Activated naive CD8-positive, alpha-beta T cell treated with anti-CD3 and anti-CD28 coated beads for 36 hours (primary cell): ENCODE measurements at places on chromosomes 7 and 10.

DNA sequence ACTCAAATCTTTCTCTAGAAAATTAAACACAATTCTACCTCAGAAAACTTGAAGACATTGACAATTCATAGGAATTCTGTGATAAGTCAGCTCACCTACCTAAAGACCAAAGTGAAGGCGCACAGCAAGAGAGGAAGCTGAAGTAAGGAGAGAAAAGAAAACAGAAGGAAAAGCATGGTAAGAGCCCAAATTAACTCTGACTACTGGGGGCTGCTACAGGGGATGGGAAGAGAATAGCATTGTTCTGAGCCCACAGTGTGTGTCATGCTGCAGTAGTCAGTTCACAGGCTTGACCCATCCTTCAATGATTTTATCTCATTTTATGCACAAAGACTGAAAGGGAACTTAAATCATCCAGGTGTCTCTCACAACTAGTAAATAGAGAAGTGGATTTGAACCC, 111.3 kb downstream of the PTEN start:
- no peak for DNase-seq

DNA sequence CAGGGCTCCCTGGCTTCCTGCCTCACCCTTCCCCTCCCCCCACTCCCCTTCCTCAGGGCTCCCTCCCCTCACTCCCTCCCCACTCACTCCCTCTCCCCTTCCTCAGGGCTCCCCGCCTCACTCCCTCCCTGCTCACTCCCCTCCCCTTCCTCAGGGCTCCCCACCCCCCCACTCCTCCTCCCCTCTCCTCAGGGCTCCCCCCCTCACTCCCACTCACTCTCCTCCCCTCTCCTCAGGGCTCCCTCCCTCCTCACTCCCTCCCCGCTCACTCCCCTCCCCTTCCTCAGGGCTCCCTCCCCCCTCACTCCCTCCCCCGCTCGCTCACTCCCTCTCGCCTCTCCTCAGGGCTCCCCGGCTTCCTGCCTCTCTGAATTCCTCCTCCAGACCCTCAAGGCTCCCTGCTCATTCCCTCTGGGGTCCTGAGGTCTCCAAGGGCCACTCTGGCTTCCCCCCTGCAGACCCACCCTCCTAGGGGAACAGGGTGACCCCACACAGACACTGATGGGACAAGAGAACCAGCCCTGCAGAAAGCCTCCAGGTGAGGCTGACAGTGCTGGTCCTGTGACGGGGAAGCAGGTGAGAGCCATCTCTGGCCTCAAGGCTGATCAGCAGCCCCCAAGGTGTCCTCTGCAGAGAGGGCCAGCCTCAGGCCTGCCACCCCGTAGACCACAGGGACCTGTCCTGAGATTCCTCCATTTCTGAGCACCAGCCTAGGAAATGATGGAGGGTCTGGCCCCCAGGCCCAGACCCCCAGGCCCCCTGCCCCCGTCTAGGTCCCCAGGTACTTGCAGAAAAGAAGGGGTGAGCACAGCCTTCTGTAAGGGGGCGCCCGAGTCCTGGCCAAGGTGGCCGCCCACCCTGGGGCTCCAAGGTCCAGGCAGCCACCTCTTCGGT, 47.2 kb downstream of the PWWP2B start:
- no peak for DNase-seq

DNA sequence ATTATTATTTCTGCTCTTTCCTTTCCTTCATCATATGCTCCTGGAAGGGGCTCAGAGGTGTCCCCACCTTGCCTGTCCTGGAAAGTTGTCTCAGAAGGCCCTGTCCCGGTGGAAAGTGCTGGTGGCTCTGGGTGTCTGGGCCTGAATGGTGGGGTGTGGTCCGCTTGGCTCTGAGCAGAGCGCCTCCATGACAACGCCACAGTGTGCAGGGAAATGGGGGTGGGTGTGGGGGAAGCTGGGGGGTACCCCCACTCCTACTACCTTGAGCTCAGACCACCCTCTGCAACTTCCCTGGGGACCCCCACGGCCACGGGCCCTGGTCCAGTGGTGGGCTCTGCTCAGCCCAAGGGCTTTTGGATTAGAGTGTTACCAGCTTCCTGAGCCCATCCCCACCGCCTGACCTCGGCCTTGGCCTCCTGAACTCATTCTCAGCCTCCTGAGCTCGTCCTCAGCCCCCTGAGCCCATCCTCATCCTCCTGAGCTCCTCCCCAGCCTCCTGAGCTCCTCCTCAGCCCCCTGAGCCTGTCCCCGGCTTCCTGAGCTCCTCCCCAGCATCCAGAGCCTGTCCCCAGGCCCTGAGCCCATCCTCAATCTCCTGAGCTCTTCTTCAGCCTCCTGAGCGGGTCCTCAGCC, 106.4 kb upstream of the FAM20C start:
- DNase-seq = no peak

GRCh38 chr10:87961314-87961713, 97.9 kb downstream of the PTEN start:
- DNase-seq = no peak

DNA sequence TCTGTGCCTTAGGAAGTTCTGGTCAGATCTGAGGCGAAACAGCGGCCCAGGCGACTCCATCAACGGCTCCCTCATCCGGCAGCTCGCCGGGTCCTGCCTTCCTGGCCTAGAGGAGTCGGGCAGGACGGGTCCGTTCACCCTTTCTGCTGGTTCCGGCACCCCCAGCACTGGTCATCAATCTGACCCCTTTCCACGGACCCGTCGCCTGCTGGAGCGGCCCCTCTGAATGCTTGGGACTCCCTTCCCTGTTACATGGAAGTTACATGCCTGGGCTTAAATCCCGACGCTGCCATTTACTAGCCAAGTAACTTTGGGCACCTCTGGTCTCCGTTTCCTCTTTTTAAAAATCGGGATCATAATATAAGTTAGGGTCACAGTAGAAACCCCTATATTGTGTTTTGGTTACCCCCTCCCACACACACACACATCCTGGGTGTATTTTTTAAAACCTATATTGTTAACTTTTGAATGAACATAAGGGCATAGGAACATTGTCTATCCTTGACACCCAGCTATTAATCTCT, 607 bp upstream of the GGCT start:
- DNase-seq = no peak

GRCh38 chr7:51224811-51225595, 91.6 kb downstream of the COBL start:
- no peak for DNase-seq

DNA sequence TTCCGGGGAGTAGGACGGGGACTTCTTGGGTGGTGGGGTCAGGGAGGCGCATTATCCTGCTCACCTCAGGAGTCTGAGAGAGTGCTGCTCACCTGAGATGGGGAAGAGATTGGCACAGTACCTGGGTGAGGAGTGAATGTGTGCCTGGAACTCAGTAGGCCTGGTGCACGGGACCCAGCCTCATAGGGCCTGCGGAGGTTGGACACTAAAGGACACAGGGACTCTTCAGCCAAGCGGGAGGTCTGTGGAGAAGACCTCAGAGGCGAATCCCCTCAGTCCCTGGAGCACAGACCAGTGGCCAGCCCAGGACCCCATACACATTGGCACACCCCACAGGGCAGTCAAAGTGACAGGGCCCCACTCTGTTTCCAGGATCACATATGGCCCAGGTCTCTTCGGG, 73.2 kb downstream of the OAT start:
- DNase-seq = no peak

DNA sequence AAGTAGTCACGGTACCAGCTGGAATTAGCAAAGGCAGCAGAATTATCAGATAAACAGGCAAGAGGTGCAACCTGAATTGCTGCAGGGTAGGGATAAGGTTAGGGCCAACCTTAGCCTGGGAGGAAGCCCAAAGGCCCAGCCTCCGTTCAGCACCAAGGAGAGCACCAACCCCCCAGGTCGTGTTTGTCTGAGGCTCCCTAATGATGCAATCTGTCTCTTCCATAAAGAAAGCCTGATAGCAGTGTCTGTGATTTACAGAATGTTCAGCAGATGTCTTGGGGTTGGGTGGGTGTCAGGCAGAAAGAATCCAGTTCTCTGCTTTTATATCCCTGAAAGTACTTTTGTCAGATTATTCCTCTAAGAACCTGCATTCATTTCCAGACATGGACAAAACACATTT, 328.4 kb upstream of the AOAH start:
- no peak for DNase-seq

GRCh38 chr7:101968720-101969466, 151.5 kb downstream of the CUX1 start:
- no peak for DNase-seq

DNA sequence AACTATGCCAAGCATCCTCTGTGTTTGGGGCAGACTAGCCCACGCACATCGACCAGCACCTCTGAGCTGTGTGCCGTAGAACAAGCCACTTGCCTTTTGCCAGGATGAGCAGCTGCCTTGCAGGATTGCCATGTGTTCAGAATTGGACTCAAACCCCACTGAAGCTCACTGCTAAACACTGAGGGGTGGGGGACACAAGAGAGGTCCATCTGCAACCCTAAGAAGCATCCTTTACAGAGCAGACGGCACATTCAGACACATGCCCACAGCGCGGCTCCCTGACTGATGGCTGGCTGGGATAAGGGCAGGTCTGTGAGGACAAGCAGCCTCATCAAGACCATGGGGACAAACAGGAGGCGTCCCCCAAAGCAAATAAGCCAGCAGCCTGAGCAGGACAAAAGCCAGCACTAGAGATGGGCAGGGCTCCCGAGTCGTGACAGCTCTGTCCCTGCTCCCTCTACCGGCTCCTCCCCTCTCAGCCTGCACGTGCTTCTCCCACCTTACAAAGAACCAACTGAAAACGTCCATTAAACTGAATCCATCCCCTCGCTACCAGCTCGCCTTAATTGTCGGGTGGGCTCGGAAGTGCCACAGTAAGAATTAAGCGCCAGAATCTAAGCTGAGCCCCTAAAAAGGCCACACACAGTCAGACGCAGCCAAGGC, 114.2 kb downstream of the PRKAG2 start:
- no peak for DNase-seq

GRCh38 chr10:80273523-80274170, 15.8 kb downstream of the MAT1A start:
- no peak for DNase-seq

GRCh38 chr7:66894463-66895080, 26.5 kb upstream of the TMEM248 start:
- no peak for DNase-seq

- no peak for DNase-seq
These were observed 87.9 kb upstream of the GTF2I start for GRCh38 chr7:74569501-74570075.

DNA sequence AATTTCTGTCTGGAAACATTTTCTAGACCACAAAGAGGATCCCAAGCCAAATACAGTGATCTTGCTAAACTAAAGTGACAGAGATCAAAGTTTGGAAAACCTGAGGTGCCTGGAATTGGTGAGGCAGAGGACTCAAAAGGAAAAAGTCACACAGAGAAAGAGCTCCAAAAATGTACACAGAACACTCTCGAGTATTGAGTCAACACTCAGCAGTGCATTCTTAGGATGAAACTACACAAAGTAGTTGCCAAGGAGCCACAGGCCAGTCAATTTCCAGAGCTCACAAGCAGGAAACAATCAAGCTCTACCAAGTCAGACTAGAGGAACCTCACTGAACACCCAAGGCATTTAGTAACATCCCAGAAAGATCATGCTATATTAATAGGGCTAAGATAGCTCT, 61.3 kb downstream of the MICU1 start:
- peak; percentile 13 for DNase-seq

DNA sequence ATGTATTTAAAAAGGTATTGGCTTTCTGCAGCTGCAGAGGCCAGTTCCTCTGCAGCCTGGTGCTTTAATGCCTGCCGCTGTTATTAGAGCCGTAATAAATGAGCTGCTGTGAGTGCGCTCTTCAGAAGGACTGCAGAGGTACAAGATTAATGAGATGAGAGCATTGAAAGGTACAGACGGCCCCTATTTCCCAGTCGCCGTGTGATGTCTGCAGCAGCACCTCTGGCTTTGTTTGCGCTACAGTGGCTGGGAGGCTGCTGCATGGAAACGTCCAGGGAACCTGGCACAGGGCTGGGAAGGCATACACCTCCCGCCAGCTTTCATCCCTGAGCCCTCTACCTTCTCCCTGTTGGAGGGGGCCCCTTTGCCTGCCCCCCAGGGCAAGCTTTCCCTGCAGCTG, 383.8 kb upstream of the ZMIZ1 start:
- no peak for DNase-seq

DNA sequence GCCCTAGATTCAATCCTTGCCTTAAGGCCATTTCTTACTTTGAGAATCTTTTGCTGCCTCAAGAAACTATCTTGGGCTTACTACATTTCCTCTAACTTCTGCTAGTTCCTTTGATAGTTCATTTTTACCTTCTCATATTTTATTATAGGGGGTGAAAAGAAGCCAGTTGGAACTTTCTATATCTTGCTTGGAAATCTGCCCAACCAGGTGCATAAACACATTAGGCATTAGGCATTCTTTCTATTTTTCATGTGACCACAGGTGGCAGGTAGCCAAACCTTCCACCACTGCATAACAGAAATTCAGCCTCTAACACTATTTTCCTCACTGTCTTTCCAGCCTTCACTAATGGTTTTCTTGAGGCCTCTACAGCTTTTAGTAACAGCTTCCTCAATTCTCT, 300.0 kb upstream of the SP8 start:
- DNase-seq = no peak

DNA sequence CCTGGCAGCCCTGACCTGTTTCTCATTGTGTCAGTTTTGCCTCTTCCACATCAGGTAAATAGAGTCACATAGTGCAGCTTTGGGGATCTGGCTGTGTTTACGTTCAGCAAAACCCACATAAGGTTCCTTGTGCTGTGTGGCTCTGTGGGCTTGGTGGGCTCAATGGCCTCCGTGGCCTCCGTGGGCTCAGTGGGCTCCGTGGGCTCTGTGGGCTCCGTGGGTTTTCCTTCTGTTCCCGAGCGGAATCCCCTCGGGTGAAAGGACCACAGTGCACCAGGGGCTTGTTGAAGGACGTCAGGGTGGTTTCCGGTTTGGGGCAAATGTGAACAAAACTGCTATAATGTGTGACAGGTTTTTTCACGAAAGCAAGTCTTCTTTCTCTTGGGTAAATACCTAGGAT, 12.5 kb upstream of the DPYSL4 start:
- no peak for DNase-seq

DNA sequence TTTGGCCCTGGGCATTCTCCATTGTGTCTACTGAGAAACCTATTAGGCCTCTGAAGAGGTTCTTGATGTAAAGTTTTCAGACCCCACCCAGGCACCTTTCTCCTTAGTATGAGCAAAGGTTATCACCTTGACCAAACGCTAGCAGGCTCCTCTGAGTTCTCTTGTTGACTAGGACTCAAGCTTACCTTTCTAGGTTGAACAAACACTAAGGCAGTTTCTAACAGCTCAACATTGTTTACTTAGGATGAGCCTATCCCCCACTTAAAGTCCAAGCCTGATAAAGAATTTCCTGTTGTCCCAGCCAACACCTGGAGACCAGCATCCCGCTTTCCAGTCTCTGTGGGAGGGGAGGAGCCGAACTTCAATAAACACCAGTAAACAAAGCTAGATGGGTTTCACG, 26.3 kb upstream of the ITGB8 start:
- no peak for DNase-seq
